ENCODE measurements at places on chromosomes 7 and 10.
A peak's percentile ranks its signal among the peaks of the same experiment; 100 is the strongest.

GRCh38 chr7:23072048-23072447 is 33.5 kb upstream of the KLHL7 start:
- H3K27ac ChIP-seq, result no peak overlapping the region
- H3K27me3 ChIP-seq, result no peaks in the 10 kb centered on the region
- DNase-seq, result peak; percentile 48
- H3K4me3 ChIP-seq, result no peak overlapping the region

DNA sequence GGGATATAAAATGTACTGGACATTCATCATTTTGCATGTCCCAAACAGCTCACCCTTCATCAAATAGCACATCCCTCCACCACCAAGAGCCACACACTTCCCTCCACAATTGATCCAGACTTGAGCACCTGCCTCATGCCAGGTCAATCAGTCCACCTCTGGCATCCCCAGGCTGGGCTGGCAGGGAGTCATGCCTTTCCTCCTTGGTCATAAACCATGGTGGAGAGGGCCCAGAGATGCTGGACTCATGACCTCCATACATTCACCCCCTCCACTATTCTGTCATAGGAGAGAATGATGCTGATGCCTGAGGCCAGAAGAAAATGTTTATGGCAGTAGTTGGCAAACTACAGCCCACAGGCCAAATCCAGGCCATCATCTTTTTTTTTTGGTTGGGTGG is 16.1 kb upstream of the GDF10 start:
- H3K36me3 ChIP-seq, result no peaks in the 10 kb centered on the region
- no peaks in the 10 kb centered on the region for H3K4me1 ChIP-seq
- DNase-seq, result no peak

GRCh38 chr7:28277364-28277763 is 96.8 kb upstream of the JAZF1 start:
- no peaks in the 10 kb centered on the region for H3K27me3 ChIP-seq
- H3K36me3 ChIP-seq, result no peaks in the 10 kb centered on the region
- H3K27ac ChIP-seq, result no peak overlapping the region
- H3K4me3 ChIP-seq, result no peak overlapping the region
- H3K4me1 ChIP-seq, result no peaks in the 10 kb centered on the region

DNA sequence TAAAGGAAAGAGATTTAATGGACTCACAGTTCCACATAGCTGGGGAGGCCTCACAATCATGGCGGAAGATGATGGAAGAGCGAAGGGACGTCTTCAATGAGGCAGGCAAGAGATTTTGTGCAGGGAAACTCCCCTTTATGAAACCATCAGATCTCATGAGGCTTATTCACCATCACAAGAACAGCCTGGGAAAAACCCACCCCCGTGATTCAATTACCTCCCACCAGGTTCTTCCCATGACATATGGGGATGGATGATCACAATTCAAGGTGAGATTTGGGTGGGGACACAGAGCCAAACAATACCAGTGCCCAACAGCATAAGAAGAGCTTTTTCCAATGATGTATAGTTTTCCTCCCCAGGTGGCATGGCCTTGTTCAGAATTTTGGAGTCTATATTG is 11.2 kb upstream of the C7orf33 start:
- no peak for DNase-seq
- no peaks in the 10 kb centered on the region for H3K27me3 ChIP-seq
- no peaks in the 10 kb centered on the region for H3K36me3 ChIP-seq
- H3K4me1 ChIP-seq, result no peaks in the 10 kb centered on the region
- H3K27ac ChIP-seq, result no peak overlapping the region
- no peak overlapping the region for H3K4me3 ChIP-seq

DNA sequence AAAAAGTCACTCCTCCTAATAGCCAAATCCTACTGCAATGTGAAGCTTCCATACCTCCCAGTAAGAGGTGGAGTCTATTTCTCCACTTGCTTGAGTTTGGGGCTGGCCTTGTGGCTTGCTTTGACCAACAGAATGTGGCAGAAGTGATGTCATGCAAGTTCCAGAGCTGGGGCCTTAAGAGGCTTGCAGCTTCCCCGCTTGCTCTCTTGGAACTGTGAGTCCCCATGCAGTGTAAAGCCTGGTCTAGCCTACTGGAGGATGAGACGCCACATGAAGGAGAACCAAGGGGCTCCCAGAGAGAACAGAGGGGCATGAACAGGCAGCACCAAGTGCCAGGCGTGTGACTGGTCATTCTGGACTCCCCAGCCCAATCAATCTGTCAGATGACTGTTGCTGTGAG is 58.6 kb upstream of the OPALIN start:
- no peaks in the 10 kb centered on the region for H3K4me1 ChIP-seq
- no peaks in the 10 kb centered on the region for H3K27me3 ChIP-seq
- no peak overlapping the region for H3K4me3 ChIP-seq
- DNase-seq, result peak; percentile 84

DNA sequence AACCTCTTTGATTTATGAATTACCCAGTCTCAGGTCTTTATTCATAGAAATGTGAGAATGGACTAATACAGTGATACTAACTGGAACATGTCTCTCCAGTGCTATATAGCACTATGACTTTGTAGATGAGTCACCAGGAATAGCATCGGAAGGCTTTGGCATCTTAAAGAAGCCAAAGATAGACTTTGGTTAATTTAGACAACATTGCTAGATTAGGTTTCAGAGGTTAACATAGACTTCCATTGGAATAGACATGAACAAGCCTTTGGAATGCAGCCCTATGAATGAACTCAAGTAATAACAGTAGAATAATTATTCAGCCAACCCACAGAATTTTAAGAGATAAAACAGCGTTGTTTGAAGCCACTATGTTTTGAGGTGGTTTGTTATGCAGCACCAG is 169.2 kb downstream of the HGF start:
- no peaks in the 10 kb centered on the region for H3K36me3 ChIP-seq
- DNase-seq, result no peak
- no peaks in the 10 kb centered on the region for H3K4me1 ChIP-seq
- no peak overlapping the region for H3K27ac ChIP-seq
- H3K27me3 ChIP-seq, result no peaks in the 10 kb centered on the region
- no peak overlapping the region for H3K4me3 ChIP-seq

DNA sequence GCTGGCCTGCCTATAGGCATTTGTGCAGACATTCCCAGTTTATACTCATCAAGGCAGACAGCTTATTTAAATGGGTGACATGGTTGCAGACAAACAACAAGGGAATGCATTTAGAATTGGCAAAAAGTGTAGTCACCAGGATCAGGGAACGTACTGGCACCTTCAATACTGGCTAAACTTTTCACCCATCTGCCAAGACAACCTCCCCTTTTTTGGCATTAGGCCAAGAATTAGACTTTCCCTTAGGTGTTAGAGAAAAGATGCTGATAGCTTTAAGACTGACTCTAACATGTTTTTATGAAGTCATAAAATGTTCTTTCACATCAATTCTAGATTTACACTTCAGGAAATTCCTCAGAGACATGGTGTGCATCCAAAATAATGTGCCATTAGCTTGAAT is 365.9 kb downstream of the PHTF2 start:
- H3K36me3 ChIP-seq, result no peaks in the 10 kb centered on the region
- DNase-seq, result no peak
- H3K27me3 ChIP-seq, result no peaks in the 10 kb centered on the region
- H3K4me1 ChIP-seq, result peaks cover 4% of the 10 kb centered on the region
- H3K4me3 ChIP-seq, result no peak overlapping the region
- no peak overlapping the region for H3K27ac ChIP-seq

DNA sequence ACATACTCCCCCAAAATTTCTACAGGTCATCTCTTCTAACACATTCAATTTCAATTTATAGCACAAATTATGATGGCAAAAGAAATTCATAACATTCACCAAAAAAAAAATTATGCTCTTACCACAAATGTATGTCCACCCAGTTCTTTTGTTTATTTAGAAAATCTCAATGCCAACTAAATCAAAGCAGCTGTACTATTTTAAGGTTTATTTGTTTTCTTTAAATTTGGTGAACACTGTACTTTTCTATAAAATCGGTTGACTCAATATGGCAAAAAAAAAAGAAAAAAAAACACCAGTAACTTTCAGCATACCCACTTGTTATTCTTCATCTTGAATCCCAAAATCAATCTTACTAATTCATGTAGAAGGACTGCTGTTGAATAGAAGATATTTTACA is 225.7 kb downstream of the AGMO start:
- H3K27me3 ChIP-seq, result no peaks in the 10 kb centered on the region
- no peak overlapping the region for H3K4me3 ChIP-seq
- no peak for DNase-seq
- H3K27ac ChIP-seq, result no peak overlapping the region
- no peaks in the 10 kb centered on the region for H3K36me3 ChIP-seq

GRCh38 chr10:122303271-122304053 is 32.4 kb downstream of the BTBD16 start:
- H3K27me3 ChIP-seq, result no peaks in the 10 kb centered on the region
- H3K4me1 ChIP-seq, result no peaks in the 10 kb centered on the region
- no peaks in the 10 kb centered on the region for H3K36me3 ChIP-seq
- no peak overlapping the region for H3K27ac ChIP-seq
- DNase-seq, result no peak

GRCh38 chr10:66575251-66575855 is 350.5 kb upstream of the LRRTM3 start:
- H3K4me1 ChIP-seq, result no peaks in the 10 kb centered on the region
- H3K4me3 ChIP-seq, result no peak overlapping the region
- H3K27me3 ChIP-seq, result no peaks in the 10 kb centered on the region
- no peak overlapping the region for H3K27ac ChIP-seq
- no peak for DNase-seq
- no peaks in the 10 kb centered on the region for H3K36me3 ChIP-seq

- H3K36me3 ChIP-seq, result no peaks in the 10 kb centered on the region
- H3K27me3 ChIP-seq, result no peaks in the 10 kb centered on the region
- H3K27ac ChIP-seq, result no peak overlapping the region
- H3K4me3 ChIP-seq, result no peak overlapping the region
- DNase-seq, result no peak
These were observed 210.7 kb downstream of the SKAP2 start for GRCh38 chr7:26653430-26654399.

DNA sequence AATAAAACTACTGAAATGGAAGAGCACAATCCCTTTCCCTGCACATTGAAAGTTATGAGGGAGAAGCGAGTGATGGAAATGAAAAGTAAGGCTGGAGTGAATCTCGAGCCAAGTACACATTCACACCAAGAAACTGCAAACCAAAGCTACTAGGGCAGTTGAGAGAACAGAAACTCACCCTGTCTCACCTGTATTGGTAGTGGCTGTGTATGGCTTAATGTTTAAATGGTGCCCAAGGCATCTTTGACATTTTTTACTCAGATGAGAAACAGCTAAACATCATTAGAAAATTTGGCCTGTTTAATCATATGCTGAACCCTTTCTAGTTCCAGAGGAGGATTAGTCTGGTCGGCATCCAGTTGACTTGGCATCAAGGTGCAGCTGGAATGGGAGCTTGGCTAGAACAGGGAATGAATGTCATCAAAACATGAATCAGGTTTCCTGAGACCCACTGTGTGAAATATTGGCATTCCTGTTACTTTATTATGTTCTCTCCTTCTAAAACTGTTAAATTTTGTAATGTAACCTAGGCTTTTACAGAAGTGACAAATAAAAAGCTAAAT is 840.8 kb downstream of the GRM8 start:
- no peaks in the 10 kb centered on the region for H3K4me1 ChIP-seq
- no peaks in the 10 kb centered on the region for H3K36me3 ChIP-seq
- no peak overlapping the region for H3K4me3 ChIP-seq
- H3K27ac ChIP-seq, result no peak overlapping the region

DNA sequence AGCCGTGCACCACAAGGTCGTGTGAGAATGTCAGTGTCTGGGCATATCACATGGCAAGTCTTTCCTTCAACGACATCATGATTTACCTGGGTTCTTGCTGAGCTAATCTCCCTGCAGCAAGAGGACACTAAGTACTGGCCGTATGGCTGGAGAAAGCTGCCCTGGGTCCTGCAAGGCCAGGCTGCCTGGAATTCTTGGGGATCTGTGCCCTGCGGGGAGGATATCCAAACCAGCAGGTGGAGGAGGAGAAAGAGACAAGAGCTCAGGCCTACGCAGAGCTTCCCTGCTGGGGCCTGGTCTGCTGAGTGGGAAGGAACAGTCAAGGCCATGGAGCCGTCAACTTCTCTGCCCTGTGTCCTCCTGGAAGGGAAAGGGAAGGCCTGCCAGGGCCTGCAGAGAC is 552.6 kb downstream of the LRMDA start:
- no peaks in the 10 kb centered on the region for H3K27me3 ChIP-seq
- no peak overlapping the region for H3K27ac ChIP-seq
- no peak for DNase-seq
- no peaks in the 10 kb centered on the region for H3K36me3 ChIP-seq
- no peaks in the 10 kb centered on the region for H3K4me1 ChIP-seq
- H3K4me3 ChIP-seq, result no peak overlapping the region

DNA sequence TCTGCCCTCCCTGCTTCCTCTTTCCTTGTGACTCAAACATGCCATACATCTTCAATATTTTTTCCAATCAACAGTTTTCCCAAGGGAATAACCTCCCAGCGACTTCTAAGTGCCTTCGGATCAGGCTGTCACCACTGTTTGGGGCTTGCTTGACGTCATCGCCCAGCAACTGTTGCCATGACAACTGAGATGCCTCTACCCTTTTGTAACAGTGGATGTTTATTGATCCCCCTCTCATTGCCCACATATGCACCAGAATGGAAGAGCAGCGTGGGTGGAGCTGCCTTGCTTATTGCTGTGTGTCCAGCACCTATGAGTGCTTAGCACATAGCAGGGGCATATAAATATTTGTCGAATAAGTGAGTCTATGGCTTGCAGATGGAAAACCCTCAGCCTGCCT is 14.4 kb downstream of the FFAR4 start:
- H3K36me3 ChIP-seq, result no peaks in the 10 kb centered on the region
- H3K27ac ChIP-seq, result no peak overlapping the region
- no peak overlapping the region for H3K4me3 ChIP-seq
- H3K4me1 ChIP-seq, result no peaks in the 10 kb centered on the region

GRCh38 chr7:116776610-116777289 is 85.6 kb upstream of the CAPZA2 start:
- DNase-seq, result no peak
- H3K4me3 ChIP-seq, result no peak overlapping the region
- H3K27ac ChIP-seq, result no peak overlapping the region
- no peaks in the 10 kb centered on the region for H3K27me3 ChIP-seq

Data from mesendoderm (in vitro differentiated cells).